Activated naive CD8-positive, alpha-beta T cell treated with anti-CD3 and anti-CD28 coated beads, Interleukin-2, amount 50 U/mL, for 24 hours (primary cell): ENCODE measurements at places on chromosomes 5 and 9.

DNA sequence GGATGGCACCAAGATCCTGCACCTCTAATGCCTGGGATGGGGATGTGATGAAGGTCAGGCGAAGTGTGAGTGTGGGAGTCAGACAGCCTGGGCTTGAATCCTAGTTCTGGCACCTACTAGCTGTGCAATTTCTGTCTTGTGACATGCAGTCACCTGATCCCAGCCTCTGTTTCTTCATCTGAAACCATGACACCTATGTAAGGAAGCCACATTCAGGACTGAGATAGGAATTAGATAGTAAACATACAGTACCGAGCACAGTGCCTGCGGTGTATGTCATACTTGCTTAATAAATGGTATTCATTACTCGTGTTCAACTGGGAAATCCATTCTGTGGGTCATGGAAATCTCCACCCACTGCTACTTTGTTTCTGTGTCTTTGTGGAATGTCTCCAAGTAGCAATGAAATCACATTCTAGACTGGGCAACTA lies 140.6 kb upstream of the STC2 start:
- DNase-seq, result no peak

- no peak for DNase-seq
Observed at GRCh38 chr5:72478684-72479083, 28.5 kb downstream of the ZNF366 start.

DNA sequence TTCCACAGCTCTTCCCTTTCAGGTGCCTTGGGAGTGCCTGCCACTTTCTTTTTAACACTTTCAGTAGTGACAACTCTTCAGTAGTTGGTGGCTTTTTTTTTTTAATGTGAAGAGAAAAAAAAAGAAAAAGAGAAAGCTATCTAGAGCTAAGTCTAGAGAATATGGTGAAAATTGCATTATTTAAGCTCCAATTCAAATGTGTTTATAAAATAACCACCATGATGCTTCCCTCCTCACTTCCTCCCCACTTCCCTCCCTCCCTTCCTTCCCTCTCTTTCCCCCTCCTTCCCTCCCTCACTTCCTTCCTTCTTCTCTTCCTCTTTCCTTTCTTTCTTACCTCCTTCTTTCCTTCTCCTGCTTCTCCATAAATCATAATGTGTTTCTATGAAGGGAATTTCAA lies 456.7 kb upstream of the ACTBL2 start:
- no peak for DNase-seq

DNA sequence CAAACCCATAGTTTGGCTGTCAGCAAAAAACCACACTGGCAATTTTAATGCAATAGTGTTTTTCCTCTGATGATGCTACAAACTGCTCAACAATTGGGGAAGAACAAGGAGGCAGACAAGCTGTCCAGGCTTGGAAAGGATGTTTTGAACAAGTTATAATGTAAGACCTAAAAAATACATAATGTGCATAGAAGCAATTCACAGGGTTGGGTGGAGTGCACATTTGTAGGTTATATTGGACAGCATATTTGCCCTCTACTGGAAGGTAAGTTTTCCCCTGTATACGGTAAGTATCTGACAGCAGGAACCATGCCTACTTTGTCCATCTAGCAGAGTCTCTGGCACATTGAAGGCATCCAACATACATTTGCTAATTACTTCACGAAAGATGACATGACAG lies 114.3 kb upstream of the PUM3 start:
- DNase-seq, result no peak

DNA sequence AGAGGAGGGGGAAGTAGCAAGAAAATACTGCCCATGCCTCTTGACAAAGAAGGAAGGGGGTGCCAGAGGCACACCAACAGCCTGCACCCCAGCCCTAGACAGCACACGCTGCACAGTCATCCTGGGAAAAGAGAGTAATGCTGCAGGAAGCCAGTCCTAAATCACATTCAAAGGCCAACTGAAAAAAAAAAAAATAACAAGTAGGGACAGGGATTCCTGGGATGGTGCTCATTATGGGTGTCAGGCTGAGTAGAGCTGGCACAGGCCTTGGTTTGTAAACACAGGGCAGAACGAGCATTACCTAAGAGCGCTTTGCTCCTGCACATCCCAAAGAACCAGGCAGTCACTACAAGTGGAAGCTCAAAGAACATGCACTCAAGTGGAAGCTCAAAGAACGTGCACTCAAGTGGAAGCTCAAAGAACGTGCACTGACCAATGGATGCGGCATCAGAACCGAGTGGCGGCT lies 7.8 kb downstream of the RAPGEF1 start:
- DNase-seq, result no peak

DNA sequence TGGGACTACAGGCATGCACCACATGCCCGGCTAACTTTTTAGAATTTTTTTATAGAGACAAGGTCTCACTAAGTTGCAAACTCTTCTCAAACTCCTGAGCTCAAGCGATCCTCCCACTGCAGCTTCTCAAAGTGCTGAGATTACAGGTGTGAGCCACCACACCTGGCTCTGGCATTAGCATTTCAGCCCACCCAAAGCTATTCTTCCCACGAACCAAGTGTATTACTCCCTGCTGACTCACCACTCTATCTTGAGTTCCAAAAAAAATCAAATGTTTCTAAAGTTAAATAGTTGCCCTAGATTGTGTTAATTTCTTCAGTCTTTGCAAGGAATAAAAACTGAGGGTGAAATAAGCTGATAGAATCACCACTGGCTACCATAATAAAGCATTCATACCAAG lies 205.5 kb downstream of the ARRDC3 start:
- no peak for DNase-seq

DNA sequence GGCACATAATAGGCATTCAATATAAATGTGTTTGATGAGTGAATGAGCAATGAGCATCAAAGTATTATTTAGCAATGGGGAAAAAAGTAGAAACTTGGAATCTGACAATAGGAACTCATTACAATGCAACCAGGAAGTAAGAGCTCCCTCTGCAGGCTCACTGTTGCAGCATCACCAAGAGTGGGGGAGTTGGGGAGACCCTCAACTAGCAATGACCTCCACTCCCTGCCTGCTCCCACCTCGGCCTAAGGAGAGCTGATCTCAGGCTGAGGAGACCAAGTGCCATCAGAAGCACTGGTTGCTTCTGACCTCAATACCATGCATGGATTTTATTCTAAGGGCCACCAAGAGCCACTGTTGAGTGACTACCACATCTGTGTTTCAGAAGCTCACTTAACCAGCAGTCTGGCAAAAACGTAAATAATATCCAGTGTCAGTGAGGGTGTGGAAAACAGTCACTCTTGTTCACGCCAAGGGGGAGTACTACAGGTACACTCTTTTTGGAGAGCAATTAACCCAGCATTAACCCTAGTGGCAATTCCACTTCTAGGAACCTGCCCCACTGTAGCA lies 8.0 kb downstream of the VDAC1 start:
- DNase-seq, result no peak

DNA sequence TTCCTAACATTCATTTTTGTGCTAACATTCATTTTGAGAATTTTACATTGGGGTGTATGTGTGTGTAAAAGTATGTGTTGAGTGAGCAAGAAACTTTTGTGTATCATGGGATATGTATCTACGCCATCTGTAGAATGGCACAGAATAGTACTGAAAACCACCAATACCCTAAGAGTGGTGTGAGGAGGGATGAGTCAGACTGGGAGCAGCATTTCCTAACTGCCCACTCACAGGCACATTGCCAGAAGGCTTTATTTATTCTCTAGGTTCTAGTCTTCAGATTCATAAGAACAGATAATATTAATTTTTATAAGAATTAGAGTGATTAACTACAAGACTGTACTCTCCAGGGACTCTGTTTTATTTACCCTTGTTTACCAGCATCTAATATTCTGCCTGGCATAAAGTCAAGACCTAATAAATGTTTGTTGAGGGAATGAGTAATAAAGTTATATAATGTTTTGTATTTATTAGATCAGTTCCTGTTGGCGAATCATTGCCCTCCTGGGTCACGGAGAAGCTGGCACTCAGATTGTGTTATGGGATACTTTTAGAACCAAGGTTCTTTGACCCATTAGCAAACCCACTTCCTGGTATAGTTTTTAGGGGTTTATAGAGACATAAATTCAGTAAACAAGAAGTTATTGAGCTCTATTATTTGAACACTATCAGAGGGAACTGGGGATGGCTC lies 159.1 kb upstream of the PPP2R2B start:
- no peak for DNase-seq

DNA sequence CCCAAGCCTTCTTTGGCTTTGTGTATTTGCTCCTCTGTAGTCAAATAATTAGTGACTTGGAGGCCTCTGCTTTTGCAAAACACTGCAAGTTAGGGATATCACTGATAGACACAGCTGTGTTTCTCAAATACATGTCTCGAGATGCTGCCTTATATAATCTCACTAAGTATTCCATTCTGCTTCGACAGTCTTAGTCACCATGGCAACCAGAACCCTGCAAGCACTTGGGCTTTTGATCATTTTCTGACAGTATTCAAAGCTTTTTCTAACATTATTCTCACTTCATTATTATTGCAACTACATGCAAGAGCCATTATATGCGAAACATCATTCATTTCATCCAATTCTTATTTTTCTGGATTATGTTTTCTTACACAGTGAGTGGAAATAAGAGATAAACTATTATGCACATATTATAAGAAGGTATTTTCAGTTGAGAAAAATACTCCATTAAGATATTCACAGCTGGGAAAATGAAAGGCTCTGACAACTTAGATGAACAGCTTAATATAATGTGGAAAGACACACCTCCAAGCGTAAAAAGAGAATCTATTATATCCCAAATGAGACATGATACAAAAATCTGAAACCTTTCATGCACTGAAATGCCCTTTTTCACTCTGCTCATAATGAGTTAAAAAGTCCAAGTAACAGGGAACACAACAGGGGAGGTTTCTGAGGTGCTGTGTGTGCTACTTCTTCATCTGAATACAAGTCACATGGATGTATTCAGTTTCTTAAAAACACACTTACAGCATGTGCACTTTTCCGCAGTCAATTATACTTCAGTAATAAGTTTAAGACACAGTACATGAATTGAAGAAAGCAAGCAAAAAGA lies 93.9 kb downstream of the SCAI start:
- no peak for DNase-seq

GRCh38 chr5:160036243-160036642 lies 27.3 kb downstream of the TTC1 start:
- DNase-seq, result no peak
